ENCODE measurements at places on chromosomes 11 and 22.

GRCh38 chr11:66278363-66279091, 552 bp downstream of the CNIH2 start:
- no peak for DNase-seq

GRCh38 chr22:34294986-34295385, 374.7 kb upstream of the LARGE1 start:
- DNase-seq, result no peak

- DNase-seq, result no peak
These were observed 113.1 kb upstream of the NNMT start for GRCh38 chr11:114183044-114183511.

DNA sequence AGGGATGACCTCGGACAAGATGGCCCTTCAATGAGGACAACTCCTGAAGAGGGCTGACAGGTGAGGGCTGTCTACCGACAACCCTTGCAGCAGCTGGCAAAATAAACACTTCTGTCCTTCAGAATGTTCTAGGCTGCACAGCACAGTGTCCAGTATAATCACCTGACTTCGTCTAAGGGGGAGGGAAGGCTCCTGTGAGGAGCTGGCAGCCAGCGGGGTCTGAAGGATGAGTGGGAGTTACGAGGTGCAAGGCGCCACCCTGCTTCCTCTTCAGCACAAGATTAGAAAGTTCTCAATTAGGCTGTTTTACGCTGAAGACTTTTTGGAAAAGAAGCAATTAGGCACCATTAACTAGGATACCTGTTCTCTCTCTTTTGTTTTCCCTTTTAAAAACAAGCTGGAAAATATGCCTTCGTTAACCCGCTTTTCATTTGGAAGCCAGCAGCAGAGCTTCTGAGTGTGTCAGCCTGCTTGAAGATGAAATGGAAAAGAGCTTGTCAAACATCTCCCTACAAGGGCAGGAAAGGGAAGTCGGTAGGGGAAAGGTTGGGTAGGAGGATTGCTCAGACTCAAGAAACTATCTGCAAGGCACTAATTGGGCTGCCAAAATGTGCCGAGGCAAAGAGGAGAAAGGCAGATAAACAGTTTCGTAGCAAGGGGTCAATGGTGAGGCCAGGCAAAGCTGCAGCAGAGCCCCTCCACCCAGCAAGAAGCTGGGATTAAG, 592.2 kb upstream of the CADM1 start:
- no peak for DNase-seq

DNA sequence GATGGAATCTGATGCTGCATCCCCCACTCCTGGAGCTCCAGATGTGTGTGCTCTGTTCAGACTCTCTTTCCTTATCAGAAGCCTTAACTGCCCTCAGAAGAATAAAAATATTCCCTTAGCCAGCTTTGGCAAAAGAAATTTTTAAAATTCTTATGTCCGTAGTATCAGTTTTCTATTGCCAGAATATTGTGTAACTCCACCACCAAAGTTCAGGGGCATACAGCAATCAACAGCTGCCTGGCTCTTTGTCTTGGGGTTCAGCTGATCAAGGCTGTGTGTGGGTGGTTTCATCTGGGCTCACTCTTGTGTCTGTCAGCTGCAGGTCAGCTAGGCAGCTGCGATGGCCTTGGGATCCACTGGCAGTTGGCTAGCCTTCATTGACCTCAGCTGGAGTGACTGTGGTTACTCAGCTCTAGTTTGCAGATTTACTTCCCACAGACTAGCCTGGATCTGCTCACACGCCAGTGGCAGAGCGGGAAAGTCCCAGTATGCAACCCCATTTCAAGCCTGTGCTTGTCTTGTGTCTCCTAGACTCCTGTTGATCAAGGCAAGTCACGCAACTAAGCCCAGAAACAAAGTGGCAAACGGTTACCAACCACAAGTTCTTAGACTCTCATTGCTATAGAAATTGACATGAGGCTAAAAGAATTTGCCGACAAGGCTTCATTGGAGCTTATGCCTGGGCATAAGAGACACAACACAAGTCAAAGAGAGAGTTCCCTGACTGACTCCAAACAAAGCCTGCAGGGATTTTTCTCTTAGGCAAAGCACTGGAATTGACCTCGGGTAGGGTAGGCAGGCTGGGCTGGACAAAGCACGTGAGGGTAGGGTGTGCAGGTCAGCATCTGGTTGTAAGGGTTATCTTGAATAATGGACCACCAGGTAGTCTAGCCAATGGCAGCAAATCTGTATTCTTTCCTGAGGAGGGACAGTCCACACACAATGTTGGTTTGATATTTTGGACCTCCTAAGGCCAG, 7.5 kb downstream of the TMEM138 start:
- no peak for DNase-seq

GRCh38 chr11:19912115-19912957, 199.7 kb downstream of the NAV2 start:
- no peak for DNase-seq

GRCh38 chr11:90235526-90235925, 12.7 kb upstream of the CHORDC1 start:
- DNase-seq, result no peak

- no peak for DNase-seq
These were observed 5.9 kb downstream of the JAM3 start for GRCh38 chr11:134074766-134075165.
